ENCODE measurements at places on chromosomes 13 and 19. TPM values are rescaled to one million over a fixed set of nuclear protein-coding genes. Genes with fewer than 3 reads are reported as not detected.
A peak's percentile ranks its signal among the peaks of the same experiment; 100 is the strongest.

Gene NLRP7
- total RNA-seq, result not detected

GRCh38 chr19:16611121-16611520, 16.9 kb downstream of the MED26 start:
- ATAC-seq, result no peak

DNA sequence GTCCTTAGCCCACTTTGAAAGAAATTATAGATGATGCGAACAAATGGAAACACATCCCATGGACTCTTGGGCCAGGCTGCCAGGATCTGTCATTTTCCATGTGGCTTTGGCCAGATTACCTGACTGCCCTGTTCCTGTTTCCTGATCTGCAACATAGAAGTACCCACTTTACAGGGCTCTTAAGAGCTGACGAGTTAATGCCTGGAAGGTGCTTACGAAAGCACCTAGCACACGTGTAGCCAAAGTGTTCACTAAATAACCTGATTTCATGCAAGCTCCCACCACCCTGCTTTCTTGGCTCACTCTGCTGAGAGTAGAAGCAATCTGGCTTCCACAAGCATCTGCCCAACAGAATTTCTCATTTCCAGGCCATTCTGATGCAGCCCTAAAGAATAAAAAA, 575.2 kb downstream of the MYO16 start:
- no peak for ATAC-seq

DNA sequence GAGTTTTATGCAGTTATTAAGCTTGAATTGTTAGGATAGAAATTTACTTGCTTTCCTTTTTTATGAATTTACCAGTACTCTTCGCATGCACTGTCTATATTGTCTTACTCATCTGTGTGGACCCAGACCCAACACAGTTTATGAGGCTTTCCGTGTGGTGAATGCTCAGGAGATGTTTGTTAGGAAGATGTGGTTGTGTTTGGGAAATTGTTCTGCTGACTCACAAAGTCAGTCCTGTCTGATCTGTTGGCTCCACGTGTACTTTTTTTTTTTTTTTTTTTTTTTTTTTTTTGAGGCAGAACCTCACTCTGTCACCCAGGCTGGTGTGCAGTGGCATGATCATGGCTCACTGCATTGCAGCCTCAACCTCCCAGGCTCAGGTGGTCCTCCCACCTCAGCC, 532.5 kb downstream of the LMO7 start:
- ATAC-seq, result no peak

GRCh38 chr13:75279834-75280369, 202.1 kb downstream of the TBC1D4 start:
- no peak for ATAC-seq

GRCh38 chr13:57673197-57673596, 41.7 kb downstream of the PCDH17 start:
- ATAC-seq, result no peak

GRCh38 chr19:48487948-48488347, 18.8 kb downstream of the CYTH2 start:
- ATAC-seq, result peak; percentile 66

Gene TDRD3
- total RNA-seq, result 19.0 TPM

DNA sequence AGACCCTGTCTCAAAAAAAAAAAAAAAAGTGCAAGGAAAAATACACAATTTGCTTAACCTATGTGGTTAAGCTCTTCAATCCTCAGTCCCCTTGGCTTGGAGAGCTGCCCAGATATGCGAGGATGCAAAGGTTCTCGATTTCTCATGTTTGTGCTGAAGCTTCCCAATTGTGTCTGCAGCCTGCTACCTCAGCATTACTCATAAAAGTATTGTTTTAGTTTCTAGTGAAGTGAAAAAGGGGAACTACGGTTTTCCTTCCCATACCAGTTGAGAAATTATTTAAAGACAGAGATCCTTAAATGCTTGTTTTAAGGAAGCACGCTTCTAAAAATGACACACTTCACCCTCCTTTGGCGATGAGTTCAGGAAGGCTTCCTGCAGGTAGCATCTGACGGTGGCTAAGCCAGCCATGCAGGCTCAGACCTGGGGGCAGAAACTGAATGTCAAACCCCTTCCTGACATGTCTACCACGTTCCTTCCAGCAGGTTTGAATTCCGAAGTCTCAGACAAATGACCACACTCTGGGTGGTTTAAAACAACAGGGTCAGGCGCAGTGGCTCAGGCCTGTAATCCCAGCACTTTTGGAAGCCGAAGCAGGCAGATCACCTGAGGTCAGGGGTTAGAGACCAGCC, 47.9 kb downstream of the RUBCNL start:
- ATAC-seq, result no peak

GRCh38 chr13:59766236-59766635, 397.5 kb downstream of the DIAPH3 start:
- ATAC-seq, result no peak

Gene RCBTB2
- total RNA-seq, result 10.3 TPM

DNA sequence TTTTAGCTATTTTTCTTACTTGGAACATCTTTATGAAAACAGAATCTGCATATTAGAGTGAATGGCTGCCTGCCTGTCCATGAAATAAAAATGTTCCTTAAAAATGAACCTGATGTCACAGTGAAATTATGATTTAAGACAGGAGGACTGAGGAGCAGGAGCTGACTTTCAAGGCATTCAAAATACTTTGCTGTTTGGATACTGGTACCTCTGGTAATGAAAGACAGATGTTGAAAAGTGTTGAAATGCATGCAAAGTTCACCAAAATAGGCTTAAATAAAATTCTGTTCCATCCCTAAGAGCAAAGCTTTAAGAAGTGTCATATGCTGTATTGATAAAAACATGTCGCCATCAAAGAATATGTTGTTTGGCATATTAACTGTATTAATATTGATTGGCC, 1.7 kb downstream of the ARHGEF7 start:
- no peak for ATAC-seq

GRCh38 chr19:2495130-2495641, 19.3 kb downstream of the GADD45B start:
- peak; percentile 68 for ATAC-seq

Data from esophagus mucosa (tissue), 1 donor.